ENCODE measurements at places on chromosomes 6 and 20.

GRCh38 chr6:46175446-46175845 is 4.7 kb upstream of the ENPP5 start:
- DNase-seq: no peak

DNA sequence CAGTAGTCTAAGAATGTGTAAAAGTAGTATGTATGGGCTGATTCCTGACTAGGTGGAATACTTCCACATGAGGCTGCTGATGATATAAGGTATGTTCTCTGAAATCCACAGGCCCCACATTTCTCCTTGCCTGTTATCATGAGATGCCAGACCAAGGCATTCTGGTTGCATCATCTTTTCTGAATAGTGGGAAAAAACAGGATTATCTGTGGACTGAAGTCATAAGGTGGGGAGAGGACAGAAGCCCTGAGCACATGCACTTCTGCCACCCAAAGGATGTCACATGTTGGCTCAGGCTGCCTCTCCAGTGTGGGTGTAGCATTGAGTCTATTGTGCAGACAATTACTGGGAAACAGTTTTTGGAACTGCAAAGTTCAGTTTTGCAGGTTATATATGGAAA is 184.5 kb upstream of the RAB32 start:
- DNase-seq: no peak

DNA sequence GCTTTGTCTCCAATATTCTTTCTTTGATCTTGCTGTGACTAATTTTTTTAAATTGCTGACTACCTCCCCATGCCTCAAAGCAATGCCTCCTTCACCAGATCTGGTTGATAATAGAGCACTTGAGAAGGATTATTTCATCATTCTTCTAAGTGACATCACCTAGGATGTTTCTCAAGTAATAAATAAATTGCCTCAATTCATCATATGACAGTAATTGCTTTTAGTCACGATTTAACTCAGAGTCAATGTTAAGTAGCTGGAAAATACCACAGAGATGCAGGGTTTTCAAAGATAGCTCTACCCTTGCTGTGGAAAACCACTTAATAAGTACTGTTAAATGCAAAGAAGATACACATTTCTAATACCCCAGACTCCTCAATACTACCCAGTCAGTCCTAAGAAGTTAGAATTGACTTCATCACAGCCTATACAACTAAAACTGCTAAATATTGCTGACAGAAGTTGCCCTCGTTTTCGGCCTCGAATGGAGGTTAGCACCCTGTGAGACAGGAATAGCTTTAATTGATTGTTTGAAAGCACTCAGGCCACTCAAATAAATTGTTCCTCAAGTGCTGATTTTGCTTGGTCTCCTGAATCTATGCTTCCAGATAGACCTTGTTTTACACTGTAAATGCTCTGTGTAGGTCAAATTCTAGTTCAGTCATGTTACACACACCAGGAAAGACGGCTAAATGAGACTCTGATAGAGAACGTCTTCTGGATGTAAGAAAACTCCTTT is 640.6 kb upstream of the CHD6 start:
- no peak for DNase-seq

DNA sequence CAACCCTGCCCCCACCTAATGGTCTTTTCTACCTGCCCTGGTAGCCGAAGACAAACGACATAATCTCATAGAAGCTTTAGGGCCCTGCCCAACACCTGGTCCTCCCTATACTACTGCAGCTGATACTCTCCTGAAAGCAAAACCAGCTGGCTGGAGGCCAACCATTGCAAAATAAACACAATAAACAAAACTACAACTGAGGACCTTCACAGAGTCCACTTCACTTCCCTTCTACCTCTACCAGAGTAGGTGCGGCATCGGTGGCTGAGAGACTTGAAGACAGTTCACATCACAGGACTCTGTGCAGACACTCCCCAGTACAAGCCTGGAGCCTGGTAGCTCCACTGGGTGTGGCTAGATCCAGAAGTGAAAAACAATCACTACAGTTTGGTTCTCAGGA is 476.2 kb downstream of the MMUT start:
- DNase-seq: no peak

- DNase-seq: no peak
These were observed 574 bp downstream of the RPS12 start for GRCh38 chr6:132814716-132815570.

- DNase-seq: no peak
These were observed 801 bp downstream of the TBPL1 start for GRCh38 chr6:133953634-133954415.

GRCh38 chr6:116447052-116447451 is 14.1 kb upstream of the CALHM6 start:
- DNase-seq: no peak

- no peak for DNase-seq
These were observed 208.4 kb downstream of the ANKRD60 start for GRCh38 chr20:58019850-58020625.

- no peak for DNase-seq
These were observed 422.6 kb upstream of the MMS22L start for GRCh38 chr6:97705568-97705967.

Data from stimulated activated CD4-positive, alpha-beta T cell treated with anti-CD3 and anti-CD28 coated beads, Interleukin-15, amount 100 ng/mL, for 1 hour (primary cell).